ENCODE measurements at places on chromosomes 5 and 9.

DNA sequence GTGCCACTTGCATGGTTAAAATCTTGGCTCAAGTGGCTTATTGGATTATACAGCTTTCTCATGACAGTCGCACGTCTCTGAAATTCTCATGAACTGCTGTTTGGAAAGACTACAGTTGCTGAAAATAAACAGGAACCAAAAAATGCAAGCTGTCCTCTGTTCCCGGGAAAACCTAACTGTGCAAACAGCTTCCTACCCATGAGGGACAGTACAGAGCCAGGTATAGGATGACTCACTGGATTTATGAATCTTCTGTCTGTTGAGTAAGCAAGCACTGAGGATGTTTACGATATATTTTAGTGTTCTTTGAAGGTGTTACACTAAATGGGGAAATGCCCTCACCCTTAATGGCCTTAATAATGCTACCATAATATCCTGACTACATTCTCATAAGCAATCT, 380.3 kb upstream of the TNC start:
- DNase-seq, result no peak

DNA sequence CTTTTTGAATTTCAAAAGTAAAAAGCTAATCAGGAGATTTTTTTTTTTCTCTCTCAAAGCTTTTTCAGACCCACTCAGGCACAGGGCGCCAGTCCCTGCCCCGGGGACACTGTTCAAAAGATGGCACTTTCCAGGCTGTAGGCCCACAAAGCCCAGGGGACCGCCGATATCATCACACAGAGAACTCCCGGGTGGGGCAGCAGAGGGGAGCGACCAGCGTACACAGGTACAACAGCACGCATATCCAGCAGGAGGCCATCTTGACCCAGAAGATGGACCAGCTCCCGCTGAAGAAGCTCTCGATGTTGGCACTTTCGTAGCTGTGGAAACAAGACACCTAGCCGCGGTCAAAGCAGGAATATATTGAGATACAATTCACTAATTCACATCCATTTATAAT, 108.3 kb downstream of the THBS4 start:
- DNase-seq, result no peak

DNA sequence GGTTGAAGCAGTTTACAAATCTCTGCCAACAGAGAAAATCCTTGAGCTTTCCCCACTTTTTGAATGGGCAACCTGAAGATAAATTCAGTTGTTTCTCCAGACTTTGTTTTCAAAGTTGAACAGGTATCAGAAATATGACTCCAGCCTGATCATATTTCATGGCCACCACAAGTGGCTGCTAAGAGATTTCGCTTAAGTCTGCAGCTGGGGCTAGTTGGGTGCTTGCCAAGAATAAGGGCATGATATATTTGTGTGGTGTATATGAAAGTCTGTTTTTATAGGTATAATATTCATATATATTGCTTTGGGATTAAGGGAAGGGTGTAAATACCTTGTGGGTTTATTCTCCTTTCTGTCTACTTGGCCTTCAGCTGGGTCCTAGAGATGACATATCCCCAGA, 168.4 kb upstream of the GDNF start:
- DNase-seq, result no peak

GRCh38 chr9:125732562-125732961, 14.6 kb upstream of the PBX3 start:
- DNase-seq, result no peak

GRCh38 chr5:10489810-10490426, 48.2 kb downstream of the ROPN1L start:
- no peak for DNase-seq

GRCh38 chr9:93869088-93869487, 86.1 kb downstream of the BARX1 start:
- no peak for DNase-seq

DNA sequence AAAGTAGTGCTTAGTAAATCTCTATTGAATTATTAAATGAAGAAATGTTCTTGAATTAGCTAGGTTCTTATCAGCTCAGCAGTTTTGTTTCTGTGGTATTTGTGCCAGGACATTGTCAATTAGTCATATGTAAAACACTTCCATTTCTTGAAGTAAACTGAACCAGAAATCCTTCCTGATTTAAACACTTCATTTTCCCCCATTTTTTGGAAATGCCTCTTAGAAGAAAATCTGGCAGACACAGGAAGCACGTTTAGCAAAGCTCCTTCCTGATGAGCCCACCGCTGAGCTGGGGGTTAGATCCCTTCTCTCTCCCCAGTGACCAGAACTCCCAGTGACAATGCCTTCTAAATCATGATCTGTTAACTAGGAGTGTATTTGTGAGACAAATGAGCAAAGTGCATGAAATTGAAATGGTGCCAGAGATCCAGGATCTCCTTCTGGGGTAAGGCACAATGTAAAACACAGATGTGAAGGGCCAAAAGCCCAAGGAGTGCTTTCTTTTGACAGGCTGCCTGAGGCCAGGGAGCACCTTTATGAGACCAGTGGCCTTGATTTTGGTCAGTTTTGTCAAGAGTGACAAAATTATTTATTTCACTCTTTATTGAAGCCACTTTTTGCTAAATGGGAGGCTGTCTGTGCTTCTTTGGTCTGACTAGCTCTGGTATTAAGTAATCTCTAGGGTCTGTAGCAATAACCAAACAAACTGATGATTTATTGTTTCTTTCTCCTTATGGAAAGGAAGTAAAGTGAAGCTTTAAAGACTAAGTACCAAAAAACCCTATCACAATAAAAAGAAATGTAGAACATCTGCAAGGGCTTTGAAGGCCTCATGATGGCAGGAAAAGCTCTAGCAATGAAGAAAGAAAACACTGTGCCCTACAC, 25.5 kb upstream of the RUSC2 start:
- DNase-seq, result no peak

GRCh38 chr9:111948951-111949350, 52.3 kb downstream of the UGCG start:
- no peak for DNase-seq

GRCh38 chr5:83376461-83376860, 95.1 kb upstream of the VCAN start:
- DNase-seq, result no peak

- no peak for DNase-seq
Observed at GRCh38 chr9:18824095-18824666, 208.8 kb downstream of the SAXO1 start.

DNA sequence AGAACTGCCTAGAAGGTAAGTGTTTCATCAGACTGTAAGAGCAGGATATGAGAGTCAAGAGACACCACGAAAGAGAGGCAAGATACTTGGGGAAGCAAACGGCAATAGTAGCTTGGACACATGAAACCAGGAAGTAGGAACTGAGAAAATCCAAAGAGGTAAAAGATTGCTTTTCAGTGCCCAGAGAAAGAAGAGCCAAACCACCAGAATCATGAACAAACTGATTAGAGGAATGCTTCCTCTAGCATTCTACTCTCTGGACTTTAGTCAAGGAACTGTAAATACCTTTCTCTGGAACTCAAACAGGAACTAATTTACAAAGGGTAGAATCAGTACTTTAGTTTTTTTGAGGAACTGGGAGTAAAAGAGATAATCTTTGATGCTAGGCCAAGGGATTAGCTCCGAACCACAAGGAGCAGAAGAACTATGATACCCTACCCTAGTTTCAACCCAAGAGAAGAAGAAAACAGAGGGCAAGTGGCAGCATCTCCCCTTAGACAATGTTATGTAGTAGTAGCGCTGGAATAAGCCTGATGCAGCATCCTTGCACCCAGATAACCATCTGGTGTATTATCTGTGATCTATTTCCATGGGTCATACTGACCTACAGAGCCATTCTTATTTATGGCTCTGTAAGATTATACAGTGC, 41.3 kb downstream of the EFCAB9 start:
- no peak for DNase-seq

GRCh38 chr5:155025895-155026294, 12.3 kb downstream of the KIF4B start:
- DNase-seq, result no peak

DNA sequence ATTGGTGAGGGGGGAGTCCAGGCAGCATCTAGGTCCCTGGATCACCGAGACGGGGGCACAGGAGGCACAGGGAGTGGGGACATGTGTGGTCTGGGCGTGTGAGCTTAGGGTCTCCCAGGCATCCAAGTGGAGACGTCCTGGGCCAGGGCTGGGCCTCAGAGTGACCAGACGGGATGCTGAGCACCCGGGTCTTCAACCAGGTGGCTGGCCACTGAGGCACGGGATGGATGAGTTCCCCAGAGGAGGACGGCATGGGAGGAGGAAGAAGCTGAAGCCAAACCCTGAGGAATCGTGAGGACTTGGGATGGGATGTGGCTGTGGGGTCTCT, 88.0 kb downstream of the LMX1B start:
- DNase-seq, result no peak

- DNase-seq, result no peak
Observed at GRCh38 chr5:102797322-102797884, 42.3 kb downstream of the PAM start.

- DNase-seq, result no peak
Observed at GRCh38 chr5:177353093-177353492, 1.6 kb upstream of the LMAN2 start.

GRCh38 chr9:124139001-124139400, 118.7 kb upstream of the NEK6 start:
- DNase-seq, result no peak

- DNase-seq, result no peak
Observed at GRCh38 chr5:154756009-154756867, 1.1 kb downstream of the LARP1 start.

- DNase-seq, result no peak
Observed at GRCh38 chr5:99285606-99286005, 356.8 kb upstream of the CHD1 start.

DNA sequence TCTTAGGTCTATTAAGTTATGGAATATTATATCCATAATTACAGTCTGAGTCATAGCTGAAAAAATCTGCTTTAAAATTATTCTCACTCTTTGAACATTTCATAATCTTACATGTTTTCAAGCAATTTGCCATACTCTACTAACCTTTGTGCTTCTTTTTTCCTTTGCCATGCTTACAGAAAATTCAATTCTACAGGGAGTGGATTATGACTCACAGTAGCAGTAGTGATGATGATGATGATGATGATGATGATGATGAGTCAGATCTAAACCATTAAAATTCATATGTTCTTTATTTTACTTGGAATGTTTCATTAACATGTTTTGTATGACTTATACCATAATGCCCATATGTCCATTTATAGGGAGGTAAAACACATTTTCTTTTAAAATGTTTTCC, 207.1 kb downstream of the VPS13A start:
- no peak for DNase-seq

GRCh38 chr5:125914471-125914870, 508.7 kb upstream of the GRAMD2B start:
- DNase-seq, result no peak

DNA sequence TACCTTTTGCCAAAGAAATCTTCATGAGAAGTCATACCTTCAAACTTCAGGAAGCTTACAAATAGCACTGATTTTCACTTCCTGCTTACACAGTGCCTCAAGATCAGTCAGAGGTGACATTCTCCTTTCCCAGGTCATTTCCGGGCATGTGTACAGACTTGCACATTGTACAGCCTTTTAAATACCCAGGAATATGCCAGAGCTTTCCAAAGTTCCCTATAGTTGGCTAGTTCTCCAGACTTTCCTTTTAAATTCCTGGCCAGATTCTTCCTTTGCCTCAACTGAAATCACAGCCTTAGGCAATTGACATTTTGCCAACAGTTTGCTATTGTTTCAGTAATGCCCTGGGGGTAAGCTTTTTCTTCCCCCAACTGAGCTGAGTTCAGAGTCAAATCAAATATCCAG, 47.2 kb downstream of the RFX3 start:
- no peak for DNase-seq

DNA sequence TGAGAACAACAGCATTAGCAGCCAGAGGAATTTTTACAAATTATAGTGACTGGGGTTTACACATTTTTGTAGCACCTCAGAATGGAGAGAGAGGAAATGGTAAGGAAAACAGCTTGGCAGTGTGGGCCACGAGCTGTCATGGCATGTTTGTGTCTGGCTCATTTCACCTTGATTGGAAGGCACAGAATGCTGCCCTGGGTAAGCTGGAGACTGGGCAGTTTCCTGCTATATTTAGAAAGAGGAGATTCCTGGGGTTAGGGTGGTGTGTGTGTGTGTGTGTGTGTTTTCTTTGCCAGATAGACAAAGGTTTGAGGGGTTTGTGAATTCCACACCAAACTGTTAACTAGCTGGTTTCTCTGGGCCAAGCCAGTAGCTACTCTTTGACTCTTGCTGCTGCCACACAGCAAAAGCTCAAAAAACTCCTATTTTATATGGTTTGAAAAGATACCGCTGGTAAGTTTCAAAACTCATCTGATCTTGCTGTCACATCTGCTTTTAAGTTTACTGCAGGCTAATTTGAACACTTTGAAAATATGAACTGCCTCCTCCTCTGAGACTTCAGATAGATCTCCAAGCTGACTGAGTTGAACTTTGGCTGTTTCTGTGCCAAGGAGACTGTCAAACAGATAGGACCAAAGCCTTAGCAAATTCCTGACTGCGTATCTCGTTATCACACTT, 9.1 kb downstream of the ARHGAP26 start:
- DNase-seq, result no peak

DNA sequence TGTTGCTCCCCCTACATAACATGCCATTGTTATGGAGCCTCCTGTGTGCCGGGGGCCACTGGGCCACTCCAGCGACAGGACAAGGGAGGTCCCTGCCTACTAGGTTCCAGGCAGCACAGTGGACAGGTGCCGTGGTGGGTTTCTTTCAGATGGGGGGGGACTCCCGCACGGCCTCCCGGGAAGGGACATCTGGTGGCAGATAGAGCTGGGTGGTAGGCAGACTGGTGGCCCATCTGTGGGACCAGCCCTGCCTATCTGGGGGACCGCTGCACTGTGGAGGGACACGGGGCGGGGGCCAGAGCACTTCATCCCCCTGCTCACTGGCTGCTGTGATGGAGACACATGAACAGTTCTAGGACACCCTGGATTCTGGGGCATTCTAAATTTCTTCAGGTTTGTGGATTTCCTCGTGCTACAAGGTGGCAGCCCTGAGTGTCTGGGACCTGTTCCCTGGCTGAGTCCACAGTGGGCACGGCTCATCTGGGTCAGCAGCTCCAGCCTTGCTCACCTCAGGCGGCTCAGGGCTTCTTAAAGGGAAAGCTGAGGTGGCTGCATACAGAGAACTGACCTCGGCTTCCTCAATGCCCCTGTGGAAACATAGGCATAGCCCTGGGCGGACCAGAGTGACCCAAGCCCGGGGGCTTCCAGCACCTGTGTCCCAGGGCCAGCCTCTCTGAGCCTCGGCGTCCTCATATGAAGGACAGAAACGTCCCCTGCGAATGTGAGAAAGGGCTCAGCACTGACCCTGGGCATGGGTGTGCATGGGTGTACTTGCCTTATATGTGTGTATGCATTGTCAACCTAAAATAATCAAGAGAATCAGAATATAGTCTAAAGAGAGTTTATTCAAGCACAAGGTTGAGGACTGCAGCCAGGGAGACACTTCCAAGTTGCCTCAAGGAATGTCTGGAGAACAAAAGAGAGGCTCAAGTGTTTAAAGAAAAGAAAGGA, 22.5 kb downstream of the FGD3 start:
- no peak for DNase-seq

GRCh38 chr9:86741311-86742208, 205.7 kb downstream of the GAS1 start:
- no peak for DNase-seq

GRCh38 chr5:14118551-14119320, 24.4 kb upstream of the TRIO start:
- no peak for DNase-seq
